ENCODE measurements at places on chromosomes 12 and 14.

DNA sequence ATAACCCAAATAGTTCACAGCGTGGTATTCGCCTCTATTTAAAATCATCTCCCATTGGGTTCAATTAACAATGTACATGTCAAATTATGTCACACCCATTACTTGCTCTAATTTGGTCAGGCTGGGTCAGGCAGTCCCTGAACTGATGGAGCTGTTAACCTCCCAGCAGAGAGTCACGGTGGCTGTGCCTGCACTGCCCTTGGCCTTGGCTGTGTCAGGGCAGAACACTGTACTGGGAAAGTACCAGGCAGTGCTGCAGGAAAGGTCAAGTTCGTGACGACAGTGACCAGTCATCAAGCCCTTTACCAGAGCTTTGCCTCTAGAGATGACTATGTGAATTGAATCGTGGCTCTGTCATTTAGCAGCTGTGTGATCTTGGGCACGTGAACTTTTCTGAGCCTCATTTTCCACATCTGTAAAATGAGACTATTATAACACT is 100.0 kb downstream of the ARF6 start:
- no peak for DNase-seq

GRCh38 chr12:58787021-58787760 is 133.1 kb downstream of the LRIG3 start:
- DNase-seq, result no peak

DNA sequence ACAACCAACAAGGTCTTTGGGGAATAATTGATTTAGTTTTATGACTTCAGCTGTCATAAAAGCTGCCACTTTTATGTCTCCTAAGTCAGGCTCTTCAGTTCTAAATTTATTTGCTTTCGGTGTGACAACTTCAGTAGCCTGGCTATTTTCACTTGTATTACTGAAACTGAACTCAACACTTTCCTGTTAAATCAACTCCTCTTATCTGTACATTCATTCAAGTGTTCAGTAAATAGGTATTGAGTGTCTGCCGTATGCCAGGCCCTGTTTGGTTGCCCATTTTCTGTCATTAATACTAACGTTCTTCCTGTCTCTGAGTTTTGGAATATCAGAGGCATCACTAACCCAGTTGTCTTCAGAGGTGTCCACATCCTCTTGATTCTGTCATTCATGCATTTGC is 7.5 kb downstream of the UTP20 start:
- no peak for DNase-seq

DNA sequence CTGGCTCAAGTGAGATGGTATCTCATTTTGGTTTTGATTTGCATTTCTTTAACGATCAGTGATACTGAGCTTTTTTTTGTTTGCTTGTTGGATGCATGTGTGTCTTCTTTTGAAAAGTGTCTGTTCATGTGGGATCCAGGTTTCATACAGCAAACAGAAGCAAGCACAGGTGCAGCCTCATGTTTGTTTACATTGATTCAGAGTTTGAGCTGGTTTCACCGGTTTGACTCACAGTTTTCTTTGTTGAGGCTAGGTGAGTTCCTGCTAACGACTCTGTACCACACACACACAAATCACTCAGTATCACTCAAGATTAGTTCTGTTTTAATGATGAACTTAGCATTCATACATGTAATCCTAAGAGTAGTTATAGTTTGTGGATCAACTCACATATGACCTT is 3.7 kb downstream of the OR10G2 start:
- DNase-seq, result no peak

DNA sequence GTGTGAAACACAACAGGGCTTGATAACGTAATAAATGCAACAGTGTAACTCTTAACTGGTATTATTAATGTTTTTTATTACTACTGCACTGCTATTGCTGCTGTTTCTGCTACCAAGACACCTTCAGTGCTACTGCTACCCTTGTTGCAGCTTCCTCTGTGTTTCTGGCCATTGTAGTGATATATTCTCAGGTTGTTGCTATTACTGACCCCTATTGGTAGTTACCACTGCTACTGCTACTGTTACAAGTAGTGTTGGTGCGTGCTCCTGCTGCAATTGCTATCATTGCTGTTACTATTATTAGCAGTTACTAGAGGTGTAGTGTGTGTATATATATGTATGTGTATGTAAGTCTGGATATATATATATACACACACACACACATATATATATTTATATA is 87.2 kb upstream of the PTPRB start:
- no peak for DNase-seq

DNA sequence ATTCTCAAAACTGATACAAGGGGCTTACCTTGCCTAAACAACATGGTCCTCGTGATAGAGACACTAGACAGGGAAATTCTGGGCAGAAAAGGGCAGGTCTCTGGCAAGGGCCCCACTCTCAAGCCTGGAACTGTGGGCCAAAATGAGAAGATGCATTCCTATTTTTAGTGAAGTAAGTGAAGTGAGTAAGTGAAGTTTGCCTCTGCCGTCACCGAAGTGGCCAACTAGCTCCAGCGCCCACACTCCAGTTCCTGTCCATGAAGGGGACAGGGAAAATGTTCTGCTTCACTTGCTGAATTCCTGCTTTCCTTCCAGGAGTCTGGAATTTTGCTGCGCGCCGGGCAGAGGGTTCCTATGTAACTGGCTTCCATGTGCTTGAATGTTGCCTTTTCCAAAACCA is 1035.6 kb upstream of the TMEM132C start:
- no peak for DNase-seq

DNA sequence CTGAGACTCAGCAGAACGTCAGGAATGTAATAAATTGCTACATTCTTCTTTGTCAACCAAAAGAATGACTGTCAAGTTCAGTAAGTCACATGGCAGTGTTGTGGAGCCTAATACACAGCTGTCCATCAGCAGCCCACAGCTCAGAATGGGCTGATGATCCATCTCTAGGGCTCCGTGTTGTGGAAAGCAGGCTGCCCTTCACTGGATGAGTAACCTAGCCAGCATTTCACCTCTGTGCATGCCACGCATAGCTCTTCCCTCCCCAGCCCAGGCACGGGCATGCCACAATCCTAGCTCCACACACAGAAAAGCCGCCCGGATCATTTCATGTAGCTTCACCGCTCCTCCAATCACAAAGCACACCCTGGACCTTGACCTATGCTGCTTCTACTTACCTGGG is 878.0 kb upstream of the TMEM132C start:
- no peak for DNase-seq

DNA sequence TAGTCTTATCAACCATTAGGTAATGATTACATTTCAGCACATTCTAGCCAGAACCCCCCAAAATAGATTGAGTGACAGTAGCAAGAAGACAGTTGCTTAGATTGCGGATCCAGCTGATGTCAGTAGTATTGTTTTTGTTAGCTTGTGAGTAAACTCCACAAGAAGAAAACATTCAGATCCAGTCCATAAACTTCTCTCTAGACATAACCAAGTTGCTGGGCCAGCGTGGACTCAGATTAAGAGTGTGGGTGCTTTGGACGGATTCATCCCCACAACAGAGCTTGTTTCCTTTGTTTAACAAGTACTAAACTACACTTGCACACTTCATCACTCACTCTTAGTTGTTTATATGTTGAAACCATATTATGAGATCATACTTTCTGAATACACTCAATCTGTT is 293.4 kb downstream of the NPAS3 start:
- no peak for DNase-seq
